ENCODE measurements at places on chromosomes 5 and 9.

GRCh38 chr5:96008987-96009647 is 47.5 kb upstream of the ELL2 start:
- DNase-seq, result no peak

- no peak for DNase-seq
These were observed 20.0 kb upstream of the ANKRD55 start for GRCh38 chr5:56253126-56253525.

DNA sequence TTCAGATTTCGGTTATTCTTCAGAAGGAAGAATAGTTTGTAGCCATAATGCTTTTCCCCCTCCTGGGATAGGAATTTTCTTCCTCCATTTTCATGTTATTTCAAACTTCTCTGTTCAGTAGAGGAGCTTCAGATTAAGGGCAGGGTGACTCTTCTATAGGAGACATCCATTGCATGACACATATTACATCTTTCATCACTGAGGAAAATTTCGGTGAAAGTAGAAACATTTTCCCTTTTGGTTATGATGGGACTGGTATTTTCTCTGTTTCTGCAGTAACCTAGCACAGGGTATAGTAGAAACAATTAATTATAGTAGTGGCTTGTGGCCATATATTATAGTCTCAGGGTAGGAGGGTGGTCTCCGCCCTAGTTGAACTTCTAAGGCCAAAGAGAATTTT is 1.1 kb downstream of the IPO11 start:
- no peak for DNase-seq

DNA sequence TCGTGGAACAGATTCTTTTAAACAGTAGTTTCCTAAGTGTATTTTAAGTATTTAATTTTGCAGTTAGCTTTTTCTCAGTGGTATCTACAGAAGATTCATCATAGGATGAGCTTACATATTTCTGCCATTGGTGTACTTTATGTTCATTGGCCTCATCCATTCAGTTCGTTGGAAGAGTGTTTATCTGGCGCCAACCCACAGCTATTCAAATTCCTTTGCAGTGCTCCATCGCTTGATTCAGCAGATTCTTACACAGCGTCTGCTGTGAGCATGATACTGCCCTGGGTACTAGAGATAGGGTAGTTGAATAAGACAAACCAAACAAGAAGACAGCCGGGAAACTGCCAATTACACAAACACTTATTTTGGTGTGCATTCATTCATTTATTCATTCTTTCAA is 55.1 kb downstream of the NUP214 start:
- no peak for DNase-seq

- no peak for DNase-seq
These were observed 12.0 kb downstream of the PRRX2 start for GRCh38 chr9:129677456-129677855.

Data from stimulated activated CD4-positive, alpha-beta T cell treated with anti-CD3 and anti-CD28 coated beads, TNF-alpha, amount 100 ng/mL, for 4 hours (primary cell).